Tibial artery (tissue), 4 donors: ENCODE measurements at places on chromosomes 4 and X.

DNA sequence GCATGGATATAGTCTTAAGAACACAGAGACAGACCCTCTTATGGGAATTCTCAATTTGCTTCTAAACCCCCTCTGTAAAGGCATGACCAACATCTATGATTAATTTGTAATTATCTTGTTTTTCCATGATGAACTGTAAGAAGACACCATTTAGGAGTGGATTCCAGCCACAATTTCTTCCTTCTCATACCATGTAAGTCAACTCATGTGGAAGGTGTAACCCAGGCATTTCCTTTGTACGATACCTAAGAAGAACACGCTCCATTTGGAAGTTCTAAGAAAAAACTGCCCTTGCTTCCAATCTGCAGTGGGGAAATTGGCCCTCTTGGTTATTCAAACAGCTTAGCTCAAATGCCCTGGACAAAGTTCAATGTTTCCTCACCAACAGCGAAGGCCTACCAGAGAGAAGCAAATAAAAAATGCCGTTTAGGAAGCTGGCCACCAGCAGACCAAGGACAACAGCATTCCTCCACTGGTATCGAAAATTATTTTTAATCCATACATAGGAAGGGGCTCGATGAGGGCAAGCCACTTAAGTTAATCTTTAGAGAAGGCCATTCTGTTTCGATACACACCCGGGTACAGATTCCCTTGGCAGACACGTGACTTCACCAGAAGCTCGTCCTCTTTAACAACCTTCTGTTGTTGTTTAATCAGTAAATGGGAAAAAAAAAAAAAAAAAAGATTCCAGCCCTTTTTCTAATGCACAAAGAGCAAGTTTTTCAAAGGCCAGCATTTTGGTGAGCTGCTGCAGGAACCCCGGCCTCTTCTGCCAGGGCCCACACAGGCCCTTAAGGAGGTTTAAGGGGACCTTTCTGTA lies 2.6 kb downstream of the DHRSX start:
- peak; percentile 38 for DNase-seq

DNA sequence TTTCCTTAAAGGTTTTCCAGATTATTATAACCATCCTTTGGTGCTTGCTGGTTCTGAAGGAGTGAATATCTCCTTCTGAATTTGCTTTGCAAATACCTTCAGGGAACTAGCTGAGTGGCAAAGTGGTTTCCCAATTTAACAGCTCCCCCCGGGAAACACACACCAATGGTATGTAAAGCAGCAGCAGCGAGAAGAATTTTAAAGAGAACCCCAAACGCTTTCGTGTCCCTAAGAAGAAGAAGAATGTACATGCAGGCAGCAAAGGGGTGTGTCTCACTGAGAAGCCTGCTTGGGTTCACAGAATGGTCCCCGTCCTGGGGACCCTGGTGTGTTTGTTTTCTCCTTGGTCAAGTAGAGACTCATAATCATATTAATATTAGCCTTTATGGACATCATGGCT lies 4.2 kb upstream of the AKAP17A start:
- DNase-seq: no peak

DNA sequence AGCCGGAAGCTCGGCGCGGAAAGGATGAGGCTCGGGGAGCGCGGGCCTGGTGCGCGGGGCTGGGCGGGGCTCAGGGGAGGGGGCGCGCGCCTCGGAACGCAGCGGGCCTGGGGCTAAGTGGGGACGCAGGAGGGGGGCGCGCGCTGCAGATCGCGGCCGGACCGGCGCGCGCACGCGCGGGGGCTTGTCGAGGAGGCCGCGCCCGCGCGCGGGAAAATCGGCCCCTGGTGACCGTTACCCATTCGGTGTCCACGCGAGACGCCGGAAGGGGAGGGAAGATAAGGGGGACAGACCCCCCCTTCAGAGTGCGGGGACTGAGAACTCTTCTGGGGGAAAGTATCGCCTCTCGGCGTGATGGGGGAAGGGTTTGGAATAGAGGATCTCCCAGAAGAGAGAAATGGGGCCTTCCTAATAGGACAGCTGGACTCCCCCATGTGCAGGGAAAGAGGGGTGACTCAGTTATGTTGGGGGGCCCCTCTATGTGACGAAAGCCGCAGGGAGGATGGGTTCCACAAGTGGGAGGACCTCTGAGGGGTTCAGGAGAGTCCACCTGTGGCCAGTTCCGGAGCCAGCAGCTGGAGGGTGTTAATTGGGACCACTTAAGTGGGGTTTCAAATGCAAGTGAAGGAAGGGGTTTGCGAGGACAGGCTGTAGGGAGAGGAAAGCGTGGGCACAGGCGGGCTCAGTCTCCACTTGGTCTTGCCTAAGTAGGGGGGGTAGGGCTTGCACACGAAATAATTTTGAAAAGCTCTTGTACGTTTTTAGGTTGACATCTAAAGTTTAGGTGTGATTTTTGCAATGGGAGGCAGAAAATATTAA lies 584 bp downstream of the SUV39H1 start:
- no peak for DNase-seq

DNA sequence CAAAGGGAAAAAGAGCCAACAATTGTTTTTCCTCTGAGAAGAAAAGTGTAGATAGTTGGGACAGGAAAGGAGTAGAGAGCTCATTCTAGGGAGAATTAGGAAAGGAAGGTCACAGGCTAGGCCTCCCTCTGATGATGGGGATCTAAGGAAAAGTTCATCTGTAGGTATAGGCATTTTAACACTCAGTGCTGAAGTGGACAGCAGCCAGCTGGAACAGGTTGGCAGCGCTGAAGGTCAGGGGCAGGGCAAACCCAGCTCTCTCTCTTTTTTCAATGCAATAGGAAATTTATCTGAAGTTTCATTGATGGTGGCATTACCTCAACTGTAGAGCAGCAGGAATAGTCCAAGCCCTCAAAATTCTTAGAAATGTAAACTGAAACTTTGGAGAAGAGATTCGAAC lies 98.5 kb upstream of the ETNPPL start:
- DNase-seq: no peak

DNA sequence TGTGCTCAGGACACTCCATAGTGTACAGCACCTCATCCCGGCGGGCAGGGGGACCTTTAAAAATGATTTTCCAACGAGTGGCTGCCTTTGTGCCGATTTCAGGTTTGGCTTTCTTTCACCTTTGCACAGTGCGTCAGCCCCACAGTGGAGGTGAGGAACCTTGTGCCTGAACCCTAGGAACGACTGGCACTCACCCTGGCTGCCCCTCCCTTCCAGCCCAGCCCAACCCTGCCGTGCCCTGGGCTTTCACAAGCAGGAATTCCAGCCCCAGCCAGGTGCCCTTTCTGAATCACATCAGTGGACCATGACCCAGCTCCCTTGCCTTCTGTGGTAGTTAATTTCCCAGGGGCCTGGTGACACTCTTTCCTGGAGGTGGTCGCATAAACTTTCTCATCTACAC lies 1.3 kb downstream of the TMEM164 start:
- no peak for DNase-seq

DNA sequence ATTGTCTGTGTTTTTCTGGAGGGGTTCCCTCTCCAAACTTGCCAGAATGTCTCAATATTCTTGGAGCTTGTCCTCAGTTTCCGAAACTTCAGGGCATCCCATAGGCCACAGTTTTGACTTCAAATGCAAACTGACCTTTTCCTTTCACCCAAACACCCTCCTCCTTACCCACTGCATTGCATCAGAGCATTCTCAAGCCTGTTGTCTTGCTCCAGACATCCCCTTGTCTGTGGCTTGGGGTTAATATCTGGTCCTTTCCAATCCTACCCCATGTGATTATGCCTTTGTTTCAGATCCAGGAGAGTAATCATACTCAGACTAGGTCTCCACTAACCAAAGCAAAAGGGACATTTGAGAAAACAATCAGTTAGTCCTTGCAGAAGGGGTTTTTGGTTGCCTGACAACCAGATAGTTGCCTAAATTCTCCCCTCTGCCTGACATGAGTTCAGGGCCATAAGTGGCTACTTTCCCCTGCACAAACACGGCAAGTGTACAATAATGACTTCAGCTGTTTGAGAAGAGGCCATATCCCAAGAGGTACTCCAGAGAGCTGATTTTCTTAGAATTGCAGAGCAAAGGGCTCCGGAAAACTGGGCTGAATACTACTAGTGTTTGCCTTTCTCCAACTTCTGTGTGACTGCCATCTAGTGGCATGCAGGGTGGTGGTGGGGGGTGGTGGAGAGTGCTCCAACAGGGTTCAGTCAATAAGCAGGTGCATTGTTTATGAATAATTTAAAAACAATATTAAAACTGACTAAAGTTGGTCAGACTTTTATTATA lies 130.2 kb downstream of the CHRDL1 start:
- no peak for DNase-seq

DNA sequence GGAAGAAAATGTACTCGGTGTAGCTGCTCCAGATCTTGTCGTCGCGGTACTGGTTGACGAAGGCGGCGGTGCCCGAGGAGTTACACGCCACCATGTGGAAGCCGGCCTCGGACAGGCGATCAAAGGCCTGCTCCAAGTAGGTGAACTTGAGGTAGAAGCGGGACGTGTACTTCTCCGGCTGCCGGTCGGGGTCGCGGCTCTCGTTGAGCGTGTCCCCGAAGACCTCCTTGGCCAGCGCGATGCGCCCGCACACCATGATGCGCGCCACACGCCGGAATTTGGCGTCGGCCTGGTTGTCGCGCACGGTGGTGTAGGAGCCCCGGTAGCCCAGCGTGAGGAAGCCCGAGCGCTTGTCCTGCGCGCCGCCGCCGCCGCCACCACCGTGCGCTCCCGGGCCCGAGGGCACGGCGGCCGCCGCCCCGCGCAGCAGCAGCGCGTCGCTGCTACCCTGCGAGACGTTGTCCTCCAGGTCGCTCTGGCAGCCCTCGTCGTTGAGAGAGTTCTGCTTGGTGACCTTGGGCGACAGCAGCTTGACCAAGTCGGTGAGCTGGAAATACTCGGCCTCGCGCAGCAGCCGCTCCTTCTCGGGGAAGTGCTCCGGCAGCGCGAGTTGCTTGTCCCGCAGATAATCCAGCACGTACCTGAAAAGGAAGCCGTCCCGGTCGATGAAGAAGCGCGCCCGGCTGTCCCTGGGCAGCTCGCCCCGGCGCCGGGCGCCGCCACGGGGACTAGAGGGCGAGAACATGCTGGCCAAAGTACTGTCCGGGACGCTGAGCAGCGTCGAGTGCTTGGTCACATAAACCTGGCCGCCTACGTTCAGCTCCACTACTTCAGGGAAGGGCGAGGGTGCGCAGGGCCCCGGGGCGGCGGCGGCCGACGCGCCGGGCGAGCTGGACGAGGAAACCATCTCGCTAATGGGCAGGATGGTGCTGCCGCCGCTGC lies 775 bp downstream of the KCTD8 start:
- peak; percentile 66 for DNase-seq

- no peak for DNase-seq
Observed at GRCh38 chr4:76526585-76526990, 91.6 kb downstream of the SHROOM3 start.

GRCh38 chrX:40172401-40173142 lies 74.8 kb upstream of the BCOR start:
- peak; percentile 79 for DNase-seq

GRCh38 chr4:139955600-139955999 lies 198.4 kb downstream of the MAML3 start:
- no peak for DNase-seq

- no peak for DNase-seq
Observed at GRCh38 chr4:145679991-145680455, at the start of gene C4orf51. Gene C4orf51 (plus strand): TSS chr4:145680146. CDS start chr4:145680204, 58 bp downstream.

- DNase-seq: no peak
Observed at GRCh38 chr4:156146571-156146970, 192.9 kb upstream of the CTSO start.

DNA sequence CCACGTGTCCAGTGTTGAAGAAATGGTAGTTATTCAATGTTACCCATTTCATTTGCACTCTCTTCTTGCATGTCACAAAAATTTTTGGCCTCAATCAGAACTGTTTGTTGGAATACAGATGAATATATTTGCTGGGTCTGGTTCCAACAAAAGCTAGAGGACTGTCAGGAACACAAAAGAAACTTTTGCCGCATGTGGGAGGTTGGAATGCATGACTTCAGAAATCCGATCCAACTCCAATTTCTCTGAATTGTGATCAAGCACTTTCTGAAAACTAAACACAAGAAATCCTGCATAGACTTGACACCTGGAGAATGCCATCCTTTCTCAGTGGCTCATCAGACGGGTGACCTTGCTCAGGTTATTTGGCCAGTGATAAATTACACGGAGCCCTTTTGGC lies 15.4 kb downstream of the SETD7 start:
- no peak for DNase-seq

GRCh38 chr4:118279920-118280432 lies 72.8 kb downstream of the PRSS12 start:
- no peak for DNase-seq

DNA sequence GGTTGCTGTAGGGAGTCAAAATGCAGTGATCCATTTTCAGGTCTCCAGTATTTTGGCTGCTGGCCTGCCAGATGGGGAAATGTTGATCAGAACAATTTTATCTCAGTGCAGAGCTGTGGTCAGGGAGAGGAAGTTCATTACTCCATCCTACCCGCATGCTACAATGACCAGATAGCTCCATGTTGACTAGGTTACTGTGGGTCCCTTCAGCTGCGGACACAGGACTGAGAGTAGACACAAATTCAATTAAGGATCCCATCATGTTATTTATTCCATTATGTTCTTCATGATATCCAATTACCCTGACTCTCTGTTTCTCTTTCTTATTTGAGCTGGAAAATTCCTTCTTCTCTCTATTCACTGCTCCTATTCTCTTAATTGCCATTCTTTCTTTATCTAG lies 16.3 kb downstream of the SYNPO2 start:
- no peak for DNase-seq

DNA sequence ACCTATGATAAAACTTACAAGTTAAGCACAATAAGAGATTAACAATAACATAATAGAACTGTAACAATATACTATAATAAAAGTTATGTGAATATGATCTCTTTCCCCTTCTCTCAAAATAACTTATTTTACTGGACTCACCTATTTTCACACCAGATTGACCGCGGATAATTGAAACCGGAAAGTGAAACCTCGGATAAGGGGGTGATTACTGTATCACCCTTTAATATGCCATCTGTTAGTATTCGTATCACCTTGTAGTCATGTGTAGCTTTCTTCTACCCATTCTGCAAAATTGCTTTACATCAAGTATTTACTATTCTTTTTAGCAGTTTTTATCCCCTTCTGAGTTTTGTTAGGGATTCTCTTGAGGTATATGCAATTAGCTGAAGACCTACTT lies 1.8 kb downstream of the SPCS3 start:
- no peak for DNase-seq

GRCh38 chrX:39421006-39421405 lies 619.7 kb downstream of the MID1IP1 start:
- DNase-seq: no peak

DNA sequence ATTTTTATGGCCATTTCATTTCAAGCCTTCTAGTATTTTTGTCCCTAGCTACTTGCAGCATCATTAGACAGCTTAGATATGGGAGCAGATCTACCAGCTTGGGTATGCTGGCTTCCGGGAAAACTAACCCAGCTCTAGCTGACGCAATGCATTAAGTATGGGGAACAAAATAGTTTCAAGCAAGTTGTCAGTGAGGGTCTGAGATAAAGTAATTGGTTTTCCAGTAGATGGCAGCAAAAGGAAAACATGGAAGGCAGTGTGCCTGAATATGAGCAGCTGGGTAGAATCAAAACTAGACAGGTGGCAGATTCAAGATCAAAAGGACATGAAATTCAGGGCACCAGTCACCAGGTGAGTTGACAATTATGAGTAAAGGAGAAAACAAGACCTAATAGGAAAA lies 340.9 kb upstream of the CTSO start:
- no peak for DNase-seq
